ENCODE measurements at places on chromosomes 11 and 22.

DNA sequence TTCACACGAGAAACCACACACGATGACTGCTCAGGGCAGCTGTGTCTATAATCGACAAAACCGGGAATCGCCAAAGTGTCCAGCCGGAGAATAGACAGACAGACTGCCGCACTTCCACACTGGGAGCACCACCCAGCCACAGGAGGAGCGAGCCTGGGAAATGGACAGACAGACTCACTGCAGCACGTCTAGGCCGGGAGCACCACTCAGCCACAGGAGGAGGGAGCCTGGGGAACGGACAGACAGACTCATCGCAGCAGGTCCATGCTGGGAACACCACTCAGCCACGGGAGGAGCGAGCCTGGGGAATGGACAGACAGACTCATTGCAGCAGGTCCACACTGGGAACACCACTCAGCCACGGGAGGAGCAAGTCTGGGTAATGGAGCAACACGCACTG is 137.2 kb downstream of the BRD1 start:
- DNase-seq, result no peak

GRCh38 chr22:44408829-44409192 is 89.2 kb downstream of the RTL6 start:
- DNase-seq, result no peak

DNA sequence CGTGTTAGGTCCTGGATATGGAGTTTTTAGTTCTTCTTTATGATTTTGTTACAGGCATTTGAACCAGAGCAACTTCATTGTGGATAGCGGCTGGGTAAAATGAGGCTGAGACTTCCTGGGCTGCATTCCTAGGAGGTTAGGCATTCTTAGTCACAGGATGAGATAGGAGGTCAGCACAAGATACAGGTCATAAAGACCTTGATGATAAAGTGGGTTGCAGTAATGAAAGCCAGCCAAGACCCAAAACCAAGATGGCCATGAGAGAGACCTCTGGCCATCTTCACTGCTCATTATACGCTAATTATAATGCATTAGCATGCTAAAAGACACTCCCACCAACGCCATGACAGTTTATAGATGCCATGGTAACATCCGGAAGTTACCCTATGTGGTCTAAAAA is 23.4 kb upstream of the CLMP start:
- no peak for DNase-seq

DNA sequence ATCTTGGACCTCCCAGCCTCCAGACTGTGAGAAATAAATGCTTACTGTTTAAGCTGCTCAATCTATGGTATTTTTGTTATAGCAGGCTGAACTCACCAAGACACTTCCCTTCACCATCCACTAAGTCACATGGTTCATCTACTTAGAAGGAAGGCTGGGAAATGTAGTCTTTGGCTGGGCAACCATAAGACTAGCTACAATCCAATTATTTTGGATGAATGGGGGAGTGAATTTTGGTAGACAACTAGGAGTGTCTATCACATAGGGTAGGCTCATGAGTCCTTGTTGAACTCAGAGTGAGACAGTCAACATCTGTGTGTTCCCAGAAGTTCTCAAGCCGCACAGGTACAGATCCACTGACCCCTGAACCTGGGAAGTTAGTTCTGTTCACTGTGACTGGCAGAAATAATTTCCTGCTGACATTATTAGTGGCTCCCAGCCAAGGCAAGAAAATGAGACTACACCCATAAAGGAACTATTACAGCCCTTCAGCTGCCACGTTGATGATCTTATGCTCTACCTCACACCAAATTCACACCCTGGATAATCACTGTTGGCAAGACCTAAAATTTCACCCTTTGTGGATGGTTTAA is 3.1 kb upstream of the SLC35C1 start:
- DNase-seq, result no peak

- peak; percentile 49 for DNase-seq
Observed at GRCh38 chr11:2892215-2892966, 6.8 kb upstream of the CDKN1C start.

- DNase-seq, result no peak
Observed at GRCh38 chr22:33382436-33382835, 324.3 kb upstream of the SYN3 start.

DNA sequence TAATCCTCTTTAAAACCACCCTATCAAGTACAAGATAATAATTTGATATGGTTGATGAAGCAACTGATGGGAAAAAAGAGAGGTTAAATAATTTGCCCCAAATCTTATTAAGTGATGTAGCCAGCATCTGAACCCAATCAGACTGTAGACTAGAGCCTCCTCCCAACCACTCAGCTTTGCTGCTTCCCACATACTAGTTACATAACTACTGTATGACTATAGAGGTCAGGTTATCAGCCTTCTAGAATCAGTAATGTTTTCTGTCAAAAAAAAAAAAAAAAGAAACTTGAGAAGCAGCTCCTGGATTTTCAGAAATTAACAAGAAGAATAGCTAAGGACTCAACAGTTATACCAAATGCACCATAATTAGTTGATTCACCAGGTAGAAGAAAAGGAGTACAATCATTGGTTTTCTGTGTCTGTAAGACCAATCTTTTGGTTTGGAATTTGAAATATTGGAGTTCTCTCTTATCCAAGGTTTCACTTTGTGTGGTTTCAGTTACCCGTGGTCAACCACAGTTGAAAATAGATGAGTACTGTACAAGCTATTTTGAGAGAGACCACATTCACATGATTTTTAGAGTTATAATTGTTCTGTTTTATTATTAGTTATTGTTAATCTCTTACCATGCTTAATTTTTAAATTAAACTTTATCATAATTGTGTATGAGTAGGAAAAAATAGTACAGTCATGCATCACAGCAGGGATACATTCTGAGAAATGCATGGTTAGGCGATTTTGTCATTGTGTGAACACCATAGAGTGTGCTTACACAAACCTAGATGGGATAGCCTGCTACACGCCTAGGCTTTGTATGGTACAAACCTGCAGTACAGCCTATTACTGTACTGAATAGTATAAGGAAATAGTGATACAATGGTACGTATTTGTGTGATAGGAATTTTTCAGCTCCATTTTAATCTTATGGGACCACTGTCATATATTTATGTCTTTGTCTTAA is 72.2 kb downstream of the PDHX start:
- no peak for DNase-seq

DNA sequence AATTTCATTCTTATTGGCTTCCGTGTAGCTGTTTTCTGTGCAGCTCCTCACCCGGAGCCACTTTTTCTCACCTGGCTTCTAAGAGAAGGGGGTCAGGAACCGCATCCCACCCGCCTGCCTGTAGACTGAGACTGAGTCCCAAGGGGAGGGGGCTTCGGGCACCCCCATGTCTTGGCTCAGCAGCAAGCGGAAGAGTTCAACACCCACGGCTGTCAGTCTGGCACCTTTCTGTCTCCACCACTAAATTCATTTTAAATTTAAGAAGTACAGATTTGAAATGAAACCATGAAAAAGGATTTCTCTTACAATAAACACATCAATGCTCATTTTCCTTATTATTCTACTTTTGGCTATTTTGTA is 66.7 kb downstream of the EFCAB6 start:
- no peak for DNase-seq

- no peak for DNase-seq
Observed at GRCh38 chr11:108614086-108614485, 20.5 kb upstream of the EXPH5 start.

GRCh38 chr22:45212992-45213751 is 27.5 kb downstream of the KIAA0930 start:
- no peak for DNase-seq

DNA sequence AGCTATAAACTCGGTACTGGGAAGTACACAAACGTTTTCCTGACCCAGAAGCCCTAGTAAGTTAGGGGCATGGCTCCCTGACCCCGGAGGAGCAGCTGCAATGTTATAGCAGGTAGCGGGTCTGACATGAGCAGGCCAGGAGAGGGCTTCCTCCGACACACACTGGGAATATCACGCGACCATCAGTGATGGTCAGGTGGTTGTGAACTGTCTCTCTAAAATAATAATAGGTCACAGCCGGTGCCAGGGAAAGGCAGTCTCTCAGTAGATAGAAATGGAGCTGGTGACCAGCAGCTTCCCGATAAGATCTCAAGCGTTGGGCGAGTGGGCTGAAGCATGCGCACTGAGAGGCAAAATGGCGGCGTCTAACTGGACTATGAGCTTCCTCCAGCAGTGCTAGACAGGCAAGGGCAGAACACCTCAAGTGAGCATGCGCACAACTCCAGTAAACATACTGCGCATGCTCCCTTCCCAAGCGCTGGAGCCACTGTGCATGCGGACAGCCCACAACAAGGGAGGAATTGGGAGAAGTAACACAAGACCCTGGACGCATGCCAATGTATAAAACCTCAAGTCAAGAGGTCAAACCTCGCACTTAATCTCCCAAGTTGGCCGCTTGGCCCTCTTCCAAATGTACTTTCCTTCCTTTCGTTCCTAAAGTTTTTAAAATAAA is 22.3 kb upstream of the TESMIN start:
- DNase-seq, result no peak
